ENCODE measurements at places on chromosomes 6 and 20.

- H3K27me3 ChIP-seq, result no peaks in the 10 kb centered on the region
- no peak for DNase-seq
- no peak overlapping the region for H3K4me3 ChIP-seq
- H3K36me3 ChIP-seq, result no peaks in the 10 kb centered on the region
- no peaks in the 10 kb centered on the region for H3K4me1 ChIP-seq
Measured at GRCh38 chr6:100115407-100116101, 121.5 kb upstream of the MCHR2 start.

DNA sequence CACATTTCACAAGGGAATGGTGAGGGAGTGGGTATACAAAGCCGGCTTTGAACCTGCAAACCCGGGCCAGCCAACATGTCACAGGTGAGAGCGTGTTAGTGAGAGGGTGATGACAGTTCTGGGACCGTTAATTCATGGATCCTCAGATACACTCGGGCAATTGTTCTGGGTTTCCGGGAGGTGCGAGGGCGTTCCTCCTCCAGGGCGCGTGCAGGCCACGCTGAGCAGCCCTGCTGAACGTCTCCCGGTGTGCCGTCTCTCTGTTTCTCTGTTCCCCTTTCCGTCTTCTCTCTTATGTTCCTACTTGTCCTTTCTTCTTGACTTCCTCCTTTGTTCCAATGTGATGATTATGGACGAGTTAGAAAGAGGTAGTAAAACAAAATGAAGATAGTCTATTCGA lies 130.0 kb upstream of the GMDS start:
- H3K4me1 ChIP-seq, result no peaks in the 10 kb centered on the region
- no peak overlapping the region for H3K4me3 ChIP-seq
- no peak overlapping the region for H3K27ac ChIP-seq

DNA sequence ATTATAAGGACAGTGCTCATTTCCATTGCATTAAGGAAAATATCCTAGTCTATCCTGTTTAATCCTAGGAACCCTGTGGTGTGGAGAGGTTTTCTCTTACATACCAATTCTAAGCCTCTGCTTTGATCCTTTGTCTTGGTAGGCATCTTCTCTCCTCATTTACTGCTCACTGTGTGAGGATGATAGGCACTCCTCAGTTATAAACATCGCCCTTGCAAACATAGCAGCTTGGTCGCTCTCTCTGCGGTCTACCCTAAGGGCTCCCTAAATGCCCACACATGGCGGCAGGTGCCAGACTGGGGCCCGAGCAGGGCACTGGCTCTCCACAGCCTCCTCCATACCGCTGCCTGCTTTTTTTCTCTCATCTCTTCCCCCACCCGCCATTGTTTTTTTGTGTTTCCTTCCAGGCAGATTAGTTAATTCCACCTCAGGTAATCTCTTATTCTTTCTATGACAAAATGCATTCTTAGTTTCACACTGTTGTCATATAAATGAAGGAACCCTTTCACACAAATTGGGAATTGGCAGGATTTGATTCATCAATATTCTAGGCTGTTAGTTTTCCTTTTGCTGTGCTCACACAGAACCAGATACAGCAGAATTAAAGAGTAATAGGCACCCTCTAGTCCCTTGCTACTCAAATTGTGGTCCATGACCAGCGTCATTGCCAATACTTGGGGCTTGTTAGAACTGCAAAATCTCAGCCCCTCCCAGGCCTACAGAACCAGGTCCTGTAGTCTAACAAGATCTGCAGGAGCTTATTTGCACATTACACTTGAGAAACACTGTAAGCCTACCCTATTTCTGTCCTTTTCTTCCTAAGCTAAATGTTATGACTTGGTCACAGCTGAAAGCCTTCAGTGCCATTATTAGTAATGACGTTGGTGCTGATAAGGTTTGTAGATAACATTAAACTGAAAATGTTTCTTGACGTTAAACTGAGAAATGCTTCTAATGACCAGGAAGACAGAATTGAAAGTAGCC lies 36.3 kb downstream of the CARMIL1 start:
- no peaks in the 10 kb centered on the region for H3K36me3 ChIP-seq
- no peak overlapping the region for H3K27ac ChIP-seq
- H3K4me3 ChIP-seq, result no peak overlapping the region
- peak; percentile 85 for DNase-seq
- H3K27me3 ChIP-seq, result no peaks in the 10 kb centered on the region

GRCh38 chr20:10965936-10966470 lies 292.2 kb upstream of the JAG1 start:
- no peaks in the 10 kb centered on the region for H3K27me3 ChIP-seq
- DNase-seq, result no peak

Measured in endodermal cell (in vitro differentiated cells).